ENCODE measurements at places on chromosomes 11 and 22.

DNA sequence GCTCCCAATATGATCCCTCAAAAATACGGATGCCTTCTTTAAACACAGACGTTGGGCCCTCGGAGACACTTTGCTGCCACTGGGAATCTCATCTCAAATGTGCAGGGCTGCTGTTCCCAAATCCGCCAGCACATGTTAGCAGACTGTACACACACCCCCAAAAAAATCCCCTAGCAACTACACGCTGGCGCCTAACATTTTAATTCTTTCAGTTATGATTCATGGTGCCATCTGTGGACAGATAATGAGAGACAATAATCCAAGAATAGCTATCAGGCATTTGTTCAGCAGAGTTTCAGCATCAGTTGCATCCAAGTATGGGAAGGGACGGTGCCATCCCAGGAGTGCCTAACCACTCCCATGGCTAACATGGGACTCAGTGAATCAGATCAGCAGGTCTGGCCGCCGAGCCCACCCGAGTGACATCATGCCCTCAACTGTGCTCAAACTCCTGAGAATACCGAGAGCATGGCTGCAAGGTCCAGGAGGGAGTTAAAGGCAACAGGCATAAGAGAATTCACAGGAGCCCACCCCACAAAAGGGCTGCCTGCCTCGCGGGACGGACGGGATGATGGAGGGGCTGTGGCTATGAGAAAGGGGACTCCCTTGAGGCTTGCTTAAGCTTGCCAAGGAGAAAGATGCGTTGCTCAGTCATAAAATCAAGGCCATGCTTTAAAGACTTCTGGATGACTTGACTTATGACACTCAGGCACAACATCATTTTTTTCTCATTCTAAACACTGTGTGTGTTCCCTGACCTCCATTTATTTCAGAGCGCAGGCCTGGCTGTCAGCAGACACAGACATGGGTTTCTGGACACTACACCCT, 337.0 kb downstream of the SHANK2 start:
- DNase-seq, result no peak

GRCh38 chr11:86196913-86197312, 47.6 kb upstream of the EED start:
- no peak for DNase-seq

DNA sequence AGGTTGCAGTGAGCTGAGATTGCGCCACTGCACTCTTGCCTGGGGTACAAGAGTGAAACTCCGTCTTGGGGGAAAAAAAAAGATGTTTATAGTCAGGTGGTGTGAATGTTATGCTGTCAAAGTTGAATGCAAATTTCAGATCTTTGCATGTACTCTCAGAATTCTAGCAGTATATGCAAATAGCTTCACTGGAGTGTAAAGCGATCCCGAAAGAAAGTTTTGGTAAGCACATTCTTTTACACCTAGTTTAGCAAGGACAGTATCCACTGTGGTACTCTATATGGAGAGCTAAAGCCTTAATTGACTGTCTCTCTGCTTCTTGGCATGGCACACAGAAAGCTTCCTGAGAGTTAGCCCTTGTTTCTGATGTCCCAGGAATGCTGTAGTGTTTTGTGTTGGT, 4.0 kb downstream of the JAM3 start:
- no peak for DNase-seq

DNA sequence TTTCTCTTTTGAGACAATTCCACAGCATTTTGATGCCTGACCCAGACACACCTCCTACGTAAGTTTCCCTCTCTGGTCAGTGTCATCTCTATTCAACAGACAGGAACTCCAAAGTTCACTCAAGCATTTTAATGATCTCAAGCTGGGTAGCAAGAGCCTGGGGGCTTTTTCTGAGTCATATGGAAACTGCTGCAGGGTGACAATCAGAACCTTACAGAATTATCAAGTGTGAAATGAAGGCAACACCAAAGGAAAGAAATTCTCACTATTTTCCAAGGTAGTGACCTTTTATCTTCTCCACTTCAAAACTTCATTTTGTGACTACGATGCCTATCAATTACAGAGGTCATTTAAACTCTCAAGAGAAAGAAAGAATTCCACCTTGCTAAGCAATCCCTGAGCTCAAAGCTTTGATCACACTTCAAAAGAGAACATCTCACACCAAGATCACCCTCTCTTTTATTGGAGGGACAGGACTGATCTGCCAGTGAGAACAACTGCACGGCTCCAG, 229.0 kb upstream of the ZC3H12C start:
- no peak for DNase-seq

DNA sequence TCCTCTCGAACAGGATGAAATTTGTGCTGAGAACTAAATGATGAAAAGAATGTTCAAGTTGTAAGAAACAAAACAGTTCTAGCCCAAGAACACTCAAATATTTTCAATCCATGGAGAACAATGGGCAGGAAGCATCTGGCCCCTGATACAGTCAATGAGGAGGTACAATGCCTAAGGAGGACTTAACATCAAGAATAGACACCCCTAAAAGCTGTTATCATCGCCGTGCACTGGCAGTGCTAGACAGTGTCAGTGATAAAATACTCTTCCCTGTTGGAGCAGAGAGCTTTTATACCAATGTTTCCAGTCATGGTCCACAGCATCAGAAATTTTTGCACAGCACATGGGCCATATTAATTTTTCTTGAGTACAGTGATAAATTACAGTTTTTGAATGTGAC, 20.2 kb upstream of the VSTM5 start:
- no peak for DNase-seq

DNA sequence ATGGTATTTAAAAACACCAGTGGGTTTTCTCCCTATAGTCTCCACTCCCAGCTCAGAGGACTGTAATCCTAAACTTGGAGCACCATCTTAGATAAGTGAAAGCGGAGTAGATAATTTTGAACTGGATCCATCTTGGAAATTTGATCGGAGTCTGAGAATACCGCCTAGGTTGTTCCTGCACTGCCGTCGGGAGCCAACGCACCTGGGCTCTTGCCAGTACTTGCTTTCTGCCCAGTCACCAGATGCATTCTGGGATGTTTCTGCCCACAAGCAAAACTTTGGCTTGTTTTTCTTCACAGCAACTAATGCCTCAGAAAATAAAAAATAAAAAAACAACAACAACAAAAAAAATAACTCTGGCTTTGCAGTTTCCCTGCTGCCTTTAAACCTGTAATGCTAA, 113.0 kb upstream of the MTMR2 start:
- no peak for DNase-seq

GRCh38 chr11:61679296-61679695, 895 bp upstream of the DAGLA start:
- no peak for DNase-seq

- no peak for DNase-seq
Measured at GRCh38 chr11:61962213-61963015, 5.0 kb downstream of the FTH1 start.

GRCh38 chr11:132140056-132140455, 769.6 kb downstream of the NTM start:
- DNase-seq, result no peak

- no peak for DNase-seq
Measured at GRCh38 chr11:114678125-114679036, at the start of gene NXPE2. NXPE2 (plus strand) TSS chr11:114678527; CDS start chr11:114678576, 49 bp downstream.

DNA sequence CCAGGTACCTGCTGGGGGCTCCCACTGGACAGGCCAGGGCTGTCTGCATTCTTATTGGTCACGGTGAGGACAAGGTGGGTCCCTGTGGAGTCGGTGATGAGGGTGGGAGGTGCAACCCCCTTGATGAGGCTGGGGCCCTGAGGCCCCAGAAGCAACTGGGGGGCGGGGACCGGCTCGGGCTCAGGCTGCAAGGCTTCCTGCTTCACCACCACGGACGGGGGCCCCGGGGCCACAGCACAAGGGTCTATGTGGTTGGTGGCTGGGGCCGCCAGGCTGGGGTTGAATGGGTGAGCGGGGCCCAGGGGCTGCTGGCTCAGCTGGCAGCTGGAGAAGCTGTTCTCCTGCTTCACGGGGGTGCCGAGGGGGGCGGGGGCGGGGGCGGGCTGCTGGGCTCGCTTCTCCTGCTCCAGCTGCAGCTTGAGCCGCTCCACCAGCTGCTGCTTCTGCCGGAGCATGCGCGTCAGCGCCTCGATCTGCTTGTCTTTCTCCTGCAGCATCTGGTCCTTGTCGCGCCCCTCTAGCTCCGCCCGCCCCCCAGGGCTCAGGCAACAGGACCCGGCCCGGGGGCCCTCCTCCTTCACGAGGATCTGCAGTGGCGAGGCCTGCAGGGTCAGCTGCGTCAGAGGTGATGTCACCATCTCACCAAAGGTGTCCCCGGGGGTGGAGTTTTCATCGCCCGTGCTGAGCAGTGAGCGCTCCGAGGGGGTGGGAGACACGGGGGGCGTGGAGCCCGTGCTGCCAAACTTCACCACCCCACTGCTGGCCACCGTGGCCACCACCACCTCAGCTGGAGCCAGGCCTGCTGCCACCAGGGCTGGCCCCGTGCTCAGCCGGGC, 48.2 kb downstream of the SGSM3 start:
- no peak for DNase-seq

GRCh38 chr11:93820847-93821246, 29.6 kb downstream of the VSTM5 start:
- no peak for DNase-seq

GRCh38 chr11:10352921-10353550, 48.2 kb downstream of the ADM start:
- no peak for DNase-seq

- DNase-seq, result peak; percentile 9
Measured at GRCh38 chr11:72224564-72225410, at the start of gene INPPL1. INPPL1 (plus strand) TSS chr11:72224767; CDS start chr11:72224985, 218 bp downstream.

GRCh38 chr22:24432059-24432853, 4.9 kb downstream of the ADORA2A start:
- peak; percentile 55 for DNase-seq

DNA sequence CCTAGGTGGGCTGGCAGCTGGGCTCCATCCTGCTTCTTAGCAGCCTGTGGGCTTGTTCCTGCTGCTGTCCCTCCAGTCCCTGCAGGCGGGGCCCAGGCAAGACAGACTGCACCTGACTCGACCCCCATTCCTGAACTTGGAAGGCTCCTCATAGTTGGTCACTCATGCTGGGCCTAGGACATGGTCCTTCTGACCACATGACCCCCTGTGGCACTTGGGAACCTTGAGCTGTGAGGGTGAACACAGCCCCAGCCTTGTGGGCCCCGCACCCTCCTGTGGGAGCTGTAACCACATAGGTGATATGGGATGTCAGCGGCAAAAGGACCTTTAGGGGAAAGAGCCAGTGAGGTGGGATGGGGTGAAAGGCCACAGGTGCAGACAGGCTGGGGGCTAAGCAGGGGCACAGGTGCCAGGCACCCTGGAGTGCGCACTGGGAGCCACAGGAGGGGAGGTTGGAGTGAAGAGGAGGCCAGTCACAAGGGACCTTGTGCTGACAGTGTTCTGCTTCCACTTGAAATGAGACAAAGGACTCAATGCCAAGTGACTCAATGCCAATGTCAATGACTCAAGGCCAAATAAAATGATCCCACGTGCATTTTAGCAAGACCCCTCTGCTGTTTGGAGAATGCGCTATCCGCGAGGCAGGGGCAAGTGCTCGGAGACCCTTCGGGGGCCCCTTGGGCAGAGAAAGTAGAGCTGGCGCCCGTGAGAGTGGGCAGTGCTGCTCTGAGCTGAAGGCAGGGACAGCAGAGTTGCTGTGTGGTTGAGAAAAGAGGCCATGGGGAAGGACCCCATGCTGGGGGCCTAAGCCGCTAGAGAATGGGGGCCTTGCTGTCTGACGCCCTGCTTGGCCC, 90.7 kb downstream of the MORC2 start:
- no peak for DNase-seq

DNA sequence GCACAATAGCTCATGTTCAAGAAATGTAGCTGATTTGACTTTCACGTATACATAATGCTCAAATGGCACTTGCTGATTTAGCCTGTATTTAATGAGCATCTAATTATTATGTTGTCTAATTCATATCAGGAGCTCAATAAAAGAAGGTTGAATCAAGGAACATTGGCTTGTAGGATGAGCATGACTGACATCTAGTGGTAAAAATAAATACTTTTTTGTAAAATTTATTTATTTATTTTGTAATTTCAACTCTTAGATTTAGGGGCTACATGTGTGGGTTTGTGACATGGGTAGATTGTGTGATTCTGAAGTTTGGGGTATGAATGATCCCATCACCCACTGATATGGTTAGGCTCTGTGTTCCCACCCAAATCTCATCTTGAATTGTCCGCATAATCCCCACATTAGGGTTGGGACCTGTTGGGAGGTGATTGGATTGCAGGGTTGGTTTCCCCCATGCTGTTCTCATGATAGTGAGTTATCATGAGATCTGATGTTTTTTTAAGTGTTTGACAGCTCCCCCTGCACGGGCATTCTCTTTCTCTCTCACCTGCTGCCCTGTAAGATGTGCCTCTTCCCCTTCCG, 1.7 kb upstream of the OR52E5 start:
- DNase-seq, result no peak

GRCh38 chr22:46547883-46548244, 10.4 kb upstream of the CELSR1 start:
- no peak for DNase-seq

GRCh38 chr22:23234409-23235161, 54.3 kb downstream of the BCR start:
- no peak for DNase-seq

DNA sequence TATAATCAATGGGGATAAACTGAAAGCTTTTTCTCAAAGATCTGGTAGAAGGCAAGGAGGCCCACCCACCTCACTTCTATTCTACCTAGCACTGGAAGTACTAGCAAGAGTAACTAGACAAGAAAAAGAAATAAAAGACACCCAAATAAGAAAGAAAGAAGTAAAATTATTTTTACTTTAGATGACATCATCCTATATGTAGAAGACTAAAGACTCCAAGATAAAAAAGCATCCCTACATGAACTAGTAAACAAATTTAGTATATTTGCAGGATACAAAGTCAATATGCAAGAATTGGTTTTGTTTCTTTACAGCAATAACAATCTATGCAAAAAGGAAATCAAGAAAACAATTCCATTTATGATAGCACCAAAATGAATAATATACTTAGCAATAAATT, 201.5 kb upstream of the KIRREL3 start:
- no peak for DNase-seq

GRCh38 chr11:9862981-9863380, 199.1 kb downstream of the SWAP70 start:
- no peak for DNase-seq

- no peak for DNase-seq
Measured at GRCh38 chr11:70142221-70142875, 60.7 kb upstream of the FADD start.

DNA sequence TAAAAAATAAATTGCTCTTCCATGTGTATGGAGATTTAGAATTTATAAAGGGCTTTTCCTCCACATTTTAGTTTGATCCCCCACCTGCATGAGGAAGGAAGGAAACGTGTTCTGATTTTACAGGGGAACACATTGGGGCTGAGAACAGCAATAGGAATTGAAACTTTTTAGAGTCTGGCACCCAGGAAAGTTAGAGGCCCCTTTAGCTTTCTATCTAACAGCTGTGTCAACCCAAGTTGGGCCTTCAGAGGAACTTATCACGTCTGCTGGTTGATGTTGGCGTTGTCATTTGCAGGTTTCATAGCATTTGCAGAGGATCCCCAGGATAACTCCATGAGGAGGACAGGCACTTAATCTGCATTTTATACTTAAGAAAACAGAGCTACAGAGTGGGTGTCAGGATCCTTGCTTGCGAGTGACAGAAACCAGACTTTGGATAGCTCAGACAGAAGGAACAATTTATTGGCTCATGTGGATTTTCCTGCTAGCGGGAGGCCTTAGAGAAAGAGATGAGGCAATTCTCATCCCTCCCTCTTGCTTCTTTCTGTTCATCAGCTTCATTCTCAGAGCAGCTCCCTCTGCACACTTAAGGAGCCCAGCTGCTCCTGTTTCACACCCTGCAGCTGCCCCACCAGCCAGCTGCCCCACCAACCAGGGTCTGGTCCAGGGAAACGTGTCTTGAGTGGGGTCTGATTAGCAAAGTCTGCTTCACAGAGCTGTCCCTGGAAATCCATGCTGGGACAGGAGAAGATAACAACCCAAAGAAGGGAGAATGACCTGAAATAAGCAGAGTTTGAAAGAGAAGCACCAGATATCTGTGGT, 92.5 kb upstream of the OR4B1 start:
- no peak for DNase-seq
